ENCODE measurements at places on chromosomes 13 and 19. TPM values are rescaled to one million over a fixed set of nuclear protein-coding genes. Genes with fewer than 3 reads are reported as not detected.

The SPACA4 gene
- not detected for total RNA-seq

The NAPSA gene
- not detected for total RNA-seq

The CGB8 gene
- total RNA-seq, result not detected

The GJA3 gene
- total RNA-seq, result 0.16 TPM

The GSX1 gene
- not detected for total RNA-seq

The MKNK2 gene
- 64.0 TPM for total RNA-seq

The DBP gene
- total RNA-seq, result 7.6 TPM

The CDX2 gene
- not detected for total RNA-seq

The IL11 gene
- 3.9 TPM for total RNA-seq

The FCAR gene
- not detected for total RNA-seq

The FCER2 gene
- not detected for total RNA-seq

The TLE6 gene
- 2.3 TPM for total RNA-seq

The LYL1 gene
- 0.36 TPM for total RNA-seq

The PNMA8A gene
- total RNA-seq, result 8.9 TPM
